ENCODE measurements at places on chromosomes 16 and 17. TPM values are rescaled to one million over a fixed set of nuclear protein-coding genes. Genes with fewer than 3 reads are reported as not detected.

Gene MRM3
- 27.6 TPM for total RNA-seq

Gene CHAD
- total RNA-seq, result not detected

- no peak for DNase-seq
Observed at GRCh38 chr16:50928065-50928464, 186.2 kb downstream of the CYLD start.

DNA sequence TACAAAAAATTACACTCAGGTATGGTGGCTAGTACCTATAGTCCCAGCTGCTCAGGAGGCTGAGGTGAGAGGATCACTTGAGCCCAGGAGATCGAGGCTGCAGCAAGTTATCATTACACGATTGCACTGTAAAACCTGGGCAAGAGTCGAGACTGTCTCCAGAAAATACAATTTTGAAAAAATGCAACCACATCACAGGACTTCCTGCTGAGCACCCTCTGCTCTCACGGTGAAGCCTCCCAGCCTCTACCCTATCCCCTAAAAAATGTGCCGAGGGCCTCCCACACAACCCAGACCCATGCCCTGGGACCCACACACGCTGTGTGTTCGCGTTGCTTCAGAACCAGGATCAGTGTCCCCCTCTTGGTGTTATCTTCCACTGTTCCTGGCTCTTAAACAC lies 236.1 kb downstream of the CPPED1 start:
- DNase-seq, result no peak

DNA sequence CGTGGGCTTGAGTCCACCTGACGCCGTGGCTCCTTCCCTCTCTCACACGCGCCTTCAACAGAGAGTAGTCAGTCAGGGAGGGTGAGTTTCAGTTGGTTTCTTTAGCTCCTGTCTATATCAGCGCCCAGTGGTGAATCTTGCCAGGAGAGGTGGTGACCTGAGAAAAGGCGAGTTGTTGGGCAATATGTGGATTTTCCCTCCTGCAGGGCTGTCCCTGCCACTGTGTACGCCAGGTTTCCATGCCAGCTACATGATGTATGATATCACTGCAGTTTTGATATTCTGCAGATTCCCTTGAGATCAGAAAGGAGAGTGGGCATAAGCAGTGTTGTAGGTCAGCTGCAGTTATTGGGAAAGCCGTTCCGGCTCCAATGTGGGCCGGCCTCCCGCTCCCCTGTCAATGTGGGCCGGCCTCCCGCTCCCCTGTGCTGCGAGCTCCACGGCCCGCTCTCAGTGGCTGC lies 31.4 kb downstream of the BANP start:
- no peak for DNase-seq

Gene KLHL36
- total RNA-seq, result 22.2 TPM

DNA sequence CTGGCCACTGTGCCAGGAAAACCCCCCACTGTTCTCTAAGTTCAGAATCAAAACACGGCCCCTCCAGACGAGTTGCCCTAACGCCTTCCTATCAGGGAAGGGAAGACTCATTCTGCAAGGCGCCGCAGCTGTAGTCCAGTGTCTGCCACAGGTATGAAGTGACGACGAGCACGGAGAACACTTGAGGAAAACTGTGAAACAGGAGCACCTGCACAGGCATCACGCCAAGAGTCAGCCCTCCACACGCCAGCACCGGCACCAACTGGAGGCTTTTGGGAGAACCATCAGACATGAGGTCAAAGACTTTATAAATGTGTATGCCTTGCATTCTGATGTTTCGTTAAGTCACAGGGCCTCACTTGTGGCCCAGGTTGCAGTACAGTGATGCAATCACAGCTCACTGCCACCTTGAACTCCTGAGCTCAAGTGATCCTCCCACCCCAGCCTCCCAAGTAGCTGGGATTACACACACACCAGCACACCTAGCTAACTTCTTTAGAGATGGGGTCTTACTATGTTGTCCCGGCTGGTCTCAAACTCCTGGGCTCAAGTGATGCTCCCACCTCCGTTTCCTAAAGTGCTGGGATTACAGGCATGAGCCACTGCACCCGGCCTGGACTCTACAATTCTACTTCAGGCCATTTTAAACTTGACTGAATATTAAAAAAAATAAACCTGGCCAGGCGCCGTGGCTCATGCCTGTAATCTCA lies 22.9 kb downstream of the KLHDC4 start:
- DNase-seq, result no peak

- DNase-seq, result no peak
Observed at GRCh38 chr17:34151102-34151501, 104.0 kb upstream of the CCL2 start.

Gene ZNF423
- not detected for total RNA-seq

Gene TMC7
- 5.6 TPM for total RNA-seq

- DNase-seq, result no peak
Observed at GRCh38 chr16:27355610-27356009, 41.8 kb downstream of the IL4R start.

DNA sequence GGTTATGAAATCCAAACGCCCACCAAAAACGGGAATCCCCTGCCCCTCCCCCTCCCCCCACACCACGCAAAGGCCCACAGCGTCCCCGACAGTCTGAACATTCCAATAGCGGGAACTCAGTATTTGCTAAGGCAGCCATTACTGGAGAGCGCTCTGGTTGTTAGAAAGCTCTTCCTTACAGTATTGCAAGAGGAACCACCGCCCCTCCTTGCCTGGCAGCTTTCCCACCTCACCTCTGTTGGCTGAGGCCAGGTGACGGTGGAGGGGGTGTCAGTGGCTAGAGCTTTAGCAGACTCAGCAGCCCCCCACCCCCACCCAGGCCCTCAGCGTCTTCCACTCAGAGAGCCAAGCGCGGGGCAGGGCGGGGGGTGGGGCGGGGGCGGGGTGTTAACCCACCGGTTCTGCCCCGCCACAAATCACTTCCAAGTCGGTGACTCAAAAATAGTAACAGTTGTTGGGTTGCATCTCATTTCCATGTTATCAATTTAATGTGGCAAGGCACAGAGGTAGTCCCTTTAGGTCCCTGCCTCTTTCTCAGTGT lies 2.2 kb upstream of the PLEKHH3 start:
- peak; percentile 38 for DNase-seq

Gene NLRC3
- not detected for total RNA-seq

GRCh38 chr17:45861165-45861564 lies 16.5 kb downstream of the SPPL2C start:
- no peak for DNase-seq

DNA sequence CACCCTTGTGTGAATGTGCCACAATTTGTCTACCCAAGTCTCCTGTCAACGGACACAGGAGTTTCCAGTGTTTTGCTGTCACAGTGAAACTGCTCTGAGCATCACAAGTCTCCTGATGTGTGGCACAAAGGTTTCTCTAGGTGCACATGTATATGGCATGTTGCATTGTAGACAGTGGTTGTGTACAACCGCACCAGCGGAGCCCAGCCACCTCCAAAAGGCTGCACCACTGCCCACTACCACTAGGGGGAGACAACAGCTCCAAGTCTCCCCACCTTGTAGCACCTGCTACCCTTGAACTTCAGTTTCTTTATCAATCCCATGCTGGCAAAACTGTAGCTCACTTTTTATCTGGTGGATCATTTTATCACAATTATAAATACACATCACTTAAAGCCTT lies 95.5 kb upstream of the ZNF469 start:
- DNase-seq, result peak; percentile 69

Gene KLHL11
- total RNA-seq, result 21.1 TPM

Gene NAGPA
- total RNA-seq, result 18.9 TPM

Gene ABCA6
- 0.63 TPM for total RNA-seq

DNA sequence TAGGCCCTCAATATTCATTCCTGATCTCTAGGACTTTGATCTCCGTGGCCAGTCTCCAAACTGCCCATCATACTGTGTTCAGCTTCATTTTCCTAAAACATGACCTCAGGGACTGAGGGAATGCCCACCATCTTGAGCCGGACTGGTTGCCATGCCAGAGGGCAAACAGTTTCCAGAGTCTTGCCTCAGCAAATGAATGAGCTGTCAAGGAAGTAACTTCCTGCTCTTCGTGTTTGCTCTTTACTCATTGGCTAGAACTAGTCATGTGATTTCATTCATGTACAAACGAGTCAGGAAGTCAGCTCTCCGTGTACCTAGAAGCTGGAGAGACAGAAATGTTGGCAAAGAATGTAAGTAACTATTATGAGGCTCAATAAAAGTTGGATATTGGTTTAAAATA lies 50.2 kb downstream of the ANKFN1 start:
- peak; percentile 23 for DNase-seq

Measured in NCI-H460 (cell line).